ENCODE measurements at places on chromosomes 7 and 10.

DNA sequence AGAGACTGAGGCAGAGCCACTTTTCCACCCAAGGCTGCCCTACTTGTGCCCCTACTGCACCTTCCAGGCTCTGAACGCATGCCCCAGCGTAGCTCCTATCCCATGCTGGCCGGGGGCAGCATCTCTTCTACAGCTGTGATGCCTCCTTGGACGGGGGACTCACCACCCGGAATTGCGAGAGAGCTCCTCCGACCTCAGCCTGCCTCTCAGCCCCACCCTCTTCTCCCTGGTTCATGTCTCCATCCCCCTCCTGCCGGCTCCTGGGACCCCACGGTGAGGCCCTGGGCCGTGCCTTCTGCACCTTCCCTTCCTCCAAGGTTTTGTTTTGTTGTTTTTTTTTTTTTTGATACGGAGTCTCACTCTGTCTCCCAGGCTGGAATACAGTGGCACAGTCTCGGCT is 112.4 kb downstream of the MICALL2 start:
- no peak for DNase-seq

DNA sequence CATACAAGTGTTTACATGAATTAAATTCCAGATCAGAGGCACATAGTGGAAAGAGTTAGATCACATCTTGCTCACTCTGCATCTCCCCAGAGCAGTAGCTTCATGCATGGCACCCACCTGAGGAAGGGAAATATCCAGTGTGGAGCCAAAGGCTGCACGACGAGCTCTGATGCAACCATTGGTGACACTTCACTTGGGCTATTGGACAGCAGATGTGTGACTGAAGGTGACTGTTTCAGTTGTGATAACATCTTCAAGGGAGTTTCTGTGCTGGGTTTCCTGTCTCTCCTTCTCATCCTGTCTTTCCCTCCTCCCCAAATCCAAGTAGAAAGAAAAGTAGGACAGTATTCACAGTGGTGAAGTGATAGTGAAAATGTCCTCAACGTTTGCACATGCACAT is 115.0 kb downstream of the TAF3 start:
- no peak for DNase-seq

DNA sequence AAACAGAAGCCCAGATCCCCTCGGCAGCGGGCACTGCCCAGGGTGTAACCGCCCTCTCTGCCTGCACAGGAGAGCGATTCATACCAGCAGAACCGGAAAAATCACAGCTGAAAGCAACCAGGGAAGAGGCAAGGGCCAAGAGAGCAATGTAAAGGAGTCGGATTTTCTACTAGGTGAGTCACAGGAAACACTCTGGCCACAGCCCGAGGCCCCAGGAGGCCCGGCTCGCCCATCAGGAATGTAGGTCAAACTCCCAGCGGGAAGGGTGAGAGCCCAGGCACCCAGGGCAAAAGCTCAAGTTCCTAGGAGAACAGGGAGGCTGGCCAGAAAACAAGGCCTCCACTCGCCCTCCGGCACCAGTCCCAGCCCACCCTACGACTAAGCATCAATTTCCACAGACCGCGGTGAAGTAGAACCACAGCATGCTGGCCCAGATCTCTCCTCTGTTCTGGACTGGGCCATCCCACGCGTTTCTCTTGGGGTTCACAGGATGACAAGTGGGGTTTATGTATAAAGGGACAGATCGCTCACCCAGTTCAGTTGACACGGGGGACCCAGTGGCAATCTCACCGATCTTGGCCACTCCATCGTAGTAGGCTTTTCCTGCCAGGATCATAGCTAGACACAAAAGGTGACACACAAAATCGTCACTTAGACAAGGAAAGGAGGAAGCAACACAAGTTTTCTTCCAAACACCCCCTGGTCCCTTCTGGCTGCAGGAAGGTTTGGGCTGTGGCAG is 46.2 kb downstream of the BAIAP2L1 start:
- no peak for DNase-seq

GRCh38 chr7:23129036-23129435 is 23.5 kb downstream of the KLHL7 start:
- DNase-seq, result no peak

- DNase-seq, result no peak
These were observed 2.5 kb downstream of the TNRC18 start for GRCh38 chr7:5420881-5421713.

DNA sequence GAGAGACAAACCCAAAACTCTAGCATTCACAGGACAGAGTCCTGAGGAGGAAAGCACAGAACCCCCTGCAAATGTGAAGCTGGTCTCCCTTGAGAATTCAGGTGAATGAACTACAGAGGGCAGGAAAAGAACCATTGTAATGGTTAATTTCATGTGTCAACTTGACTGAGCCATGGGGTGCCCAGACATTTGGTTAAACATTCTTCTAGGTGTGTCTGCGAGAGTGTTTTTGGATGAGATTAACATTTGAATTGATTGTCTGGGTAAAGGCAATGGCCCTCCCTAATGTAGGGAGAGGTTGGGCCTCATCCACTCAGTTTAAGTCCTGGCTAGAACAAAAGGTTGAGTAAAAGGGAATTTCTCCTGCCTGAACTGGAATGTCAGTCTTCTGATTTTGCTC is 15.7 kb upstream of the CDK1 start:
- DNase-seq, result no peak

DNA sequence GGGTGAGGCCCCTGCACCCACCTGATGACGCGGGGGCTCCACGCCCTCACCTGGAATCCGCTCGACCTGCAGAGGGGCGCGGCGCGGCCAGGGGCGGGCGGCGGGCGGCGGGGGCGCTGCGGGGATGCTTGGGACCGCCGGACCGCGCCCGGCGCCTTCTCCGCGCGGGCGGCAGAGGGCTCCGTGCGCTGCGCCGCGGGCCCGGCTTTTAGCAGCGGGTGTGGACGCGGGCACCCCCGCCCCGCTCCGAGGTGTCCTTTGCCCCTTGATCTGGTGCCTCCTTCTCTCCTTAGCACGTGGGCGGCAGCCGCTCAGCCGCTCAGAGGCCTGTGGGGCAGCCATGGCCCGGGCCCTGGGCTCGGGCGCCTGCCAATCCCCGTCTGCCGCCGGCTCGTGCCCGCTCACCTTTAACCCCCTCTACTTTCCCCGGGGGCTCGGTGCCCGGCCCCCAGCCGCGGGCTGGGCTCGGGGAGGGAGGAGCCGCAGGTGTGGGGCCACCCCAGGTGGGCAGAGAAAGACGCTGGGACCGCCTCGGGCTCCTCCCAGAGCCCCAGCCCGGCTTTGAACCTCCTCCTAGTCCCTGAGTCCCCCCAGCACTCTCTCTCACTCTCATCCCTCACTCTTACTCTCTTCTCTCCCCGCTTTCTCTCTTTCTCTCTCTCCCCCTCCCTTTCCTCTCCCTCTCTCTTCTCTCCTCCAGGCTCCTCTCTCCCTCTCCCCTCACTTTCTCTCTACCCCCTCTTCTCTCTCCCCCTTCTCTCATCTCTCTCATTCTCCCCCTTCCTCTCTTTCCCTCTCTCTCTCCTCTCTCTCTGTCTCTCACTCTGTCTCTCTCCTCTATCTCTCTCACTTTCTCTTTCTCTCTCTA is 19.7 kb upstream of the VPS37D start:
- no peak for DNase-seq

GRCh38 chr7:101768280-101768679 is 49.1 kb upstream of the CUX1 start:
- DNase-seq, result no peak

DNA sequence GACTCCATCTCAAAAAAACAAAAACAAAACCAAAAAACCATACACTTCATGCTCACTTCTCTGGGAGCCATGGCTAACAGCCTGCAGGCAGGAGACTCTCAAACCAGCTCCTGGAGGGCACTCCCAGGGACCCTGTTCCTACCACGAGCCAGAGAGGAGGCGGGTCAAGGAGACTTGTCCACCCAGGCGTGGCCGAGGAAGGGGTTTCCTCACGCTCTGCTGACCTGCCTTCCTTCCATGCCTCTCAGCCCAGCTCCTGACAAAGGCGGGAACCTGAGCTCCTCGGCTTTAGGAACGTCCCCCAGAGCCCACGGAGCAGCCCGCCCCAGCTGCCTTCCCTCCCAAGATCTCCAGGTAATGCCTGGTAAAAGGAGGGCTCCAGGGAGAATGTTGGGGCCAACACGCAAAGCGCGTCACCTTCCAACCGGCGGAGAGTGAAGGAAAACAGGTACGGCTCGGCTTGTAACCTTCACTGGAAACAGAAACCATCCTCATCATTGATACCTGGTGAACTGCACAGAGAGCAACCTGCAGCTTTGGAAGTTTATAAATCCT is 9.5 kb downstream of the GPR146 start:
- DNase-seq, result no peak
